Left renal cortex interstitium (tissue), 4 donors: ENCODE measurements at places on chromosomes 7 and 10.

GRCh38 chr7:90178166-90178565 lies 23.9 kb downstream of the STEAP1 start:
- no peak for DNase-seq

DNA sequence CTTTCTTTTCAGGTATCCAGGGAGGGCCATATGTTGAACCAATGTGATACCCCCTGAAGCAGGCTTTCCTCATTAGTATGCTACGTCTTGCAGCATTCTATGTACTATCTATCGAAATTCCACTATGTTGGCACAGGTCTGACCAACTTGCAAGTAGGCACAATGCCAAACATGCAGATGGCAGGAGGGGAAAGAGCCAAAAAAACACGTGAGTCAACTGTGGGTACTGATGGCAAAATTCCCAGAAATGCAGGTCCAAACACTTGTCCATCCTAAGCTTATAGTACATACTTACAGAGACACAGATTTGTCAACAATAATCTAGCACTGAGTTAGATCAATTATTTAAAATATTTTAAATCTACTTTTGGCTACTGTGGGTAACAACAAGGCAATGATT lies 394.9 kb downstream of the DGKB start:
- DNase-seq, result no peak

- no peak for DNase-seq
Measured at GRCh38 chr10:73645251-73645650, 4.0 kb upstream of the MYOZ1 start.

- no peak for DNase-seq
Measured at GRCh38 chr10:11191190-11191589, 173.5 kb downstream of the CELF2 start.

GRCh38 chr7:28685644-28686417 lies 272.3 kb downstream of the TRIL start:
- peak; percentile 90 for DNase-seq

DNA sequence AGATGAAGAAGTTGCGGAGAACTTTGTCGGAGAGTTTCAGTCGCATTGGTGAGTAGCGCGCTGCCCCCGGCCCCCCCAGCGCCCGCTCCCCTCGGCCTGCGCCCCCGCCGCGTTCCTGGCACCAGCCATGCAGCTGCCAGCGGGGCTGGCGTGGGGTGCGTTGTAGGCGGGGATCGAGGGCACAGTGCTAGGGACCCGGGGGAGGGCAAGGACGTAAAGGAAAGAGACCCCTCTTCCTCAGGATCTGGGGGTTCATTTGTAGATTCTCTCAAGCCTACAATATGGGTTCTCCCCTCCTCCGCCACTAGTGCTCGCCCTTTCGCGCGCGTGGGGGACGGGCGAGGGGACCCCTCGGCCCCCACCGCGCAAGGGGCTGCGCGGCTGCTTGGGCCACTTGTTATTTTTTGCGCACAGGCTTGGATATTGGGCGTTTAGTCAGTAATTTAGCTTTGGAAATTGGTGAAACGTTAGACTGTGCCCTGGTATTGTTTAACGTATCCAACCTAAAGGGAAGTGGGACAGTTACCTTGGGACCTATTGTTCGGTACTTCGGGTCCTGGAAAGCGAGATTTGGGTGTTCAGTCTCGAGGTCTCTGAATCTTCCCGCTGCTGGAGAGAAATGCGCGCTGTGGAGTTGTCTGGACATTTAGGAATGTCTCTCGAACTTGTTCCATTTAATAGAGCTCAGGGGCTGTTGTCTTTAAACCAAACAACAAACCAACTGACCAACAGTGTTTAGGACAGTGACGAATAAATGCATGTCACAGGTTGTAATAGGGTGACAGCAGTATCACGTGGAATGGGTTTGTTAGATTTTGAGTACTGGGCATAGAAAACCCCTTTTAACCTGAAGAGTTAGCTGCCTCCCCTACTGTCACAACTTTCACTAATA lies 796 bp downstream of the CDK14 start:
- peak; percentile 70 for DNase-seq

DNA sequence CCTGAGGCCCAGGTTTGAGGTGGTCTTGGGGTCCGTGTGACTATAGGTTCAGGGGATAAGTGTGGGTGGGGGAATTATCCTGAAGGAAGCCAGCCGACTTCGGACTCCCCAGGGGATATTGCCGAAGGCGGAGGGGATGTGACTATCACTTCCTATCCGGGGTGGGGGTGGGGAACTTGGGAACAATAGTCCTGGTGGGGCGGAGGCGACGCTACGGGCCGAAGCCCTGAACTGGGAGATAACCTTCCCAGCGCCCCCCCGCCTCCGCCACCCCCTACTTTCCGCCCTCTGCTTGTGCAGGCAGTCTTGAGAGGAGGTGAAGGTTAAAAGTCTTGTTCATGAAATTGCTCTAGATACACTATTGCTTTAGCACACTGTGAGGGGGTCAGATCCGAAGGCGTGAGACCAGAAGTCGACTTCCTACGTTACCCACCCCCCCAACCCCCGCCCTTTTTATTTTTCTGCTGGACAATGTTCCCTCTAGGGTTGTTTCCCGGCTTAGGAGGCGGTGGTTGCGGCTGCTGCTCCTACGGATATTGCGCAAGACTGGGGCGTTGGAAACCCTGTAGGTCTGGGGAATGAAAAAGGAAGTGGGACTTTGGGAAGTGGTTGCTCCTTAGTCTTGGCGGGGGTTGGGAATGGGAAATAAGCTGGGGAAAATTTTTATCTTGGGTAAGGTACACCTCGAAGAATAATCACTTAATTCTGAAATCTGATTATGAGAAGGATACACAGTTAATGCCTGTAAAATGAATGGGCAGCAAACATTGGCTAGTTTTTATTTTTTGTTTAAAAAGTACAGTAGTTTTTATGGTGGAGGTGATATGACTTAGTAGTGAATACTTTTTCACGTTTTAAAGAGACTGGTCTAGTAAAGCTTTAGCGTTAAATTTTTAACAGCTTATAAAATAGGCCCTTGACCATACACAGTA lies 1.5 kb downstream of the PTPN12 start:
- DNase-seq, result peak; percentile 55

GRCh38 chr7:94700926-94701554 lies 45.1 kb upstream of the SGCE start:
- no peak for DNase-seq

DNA sequence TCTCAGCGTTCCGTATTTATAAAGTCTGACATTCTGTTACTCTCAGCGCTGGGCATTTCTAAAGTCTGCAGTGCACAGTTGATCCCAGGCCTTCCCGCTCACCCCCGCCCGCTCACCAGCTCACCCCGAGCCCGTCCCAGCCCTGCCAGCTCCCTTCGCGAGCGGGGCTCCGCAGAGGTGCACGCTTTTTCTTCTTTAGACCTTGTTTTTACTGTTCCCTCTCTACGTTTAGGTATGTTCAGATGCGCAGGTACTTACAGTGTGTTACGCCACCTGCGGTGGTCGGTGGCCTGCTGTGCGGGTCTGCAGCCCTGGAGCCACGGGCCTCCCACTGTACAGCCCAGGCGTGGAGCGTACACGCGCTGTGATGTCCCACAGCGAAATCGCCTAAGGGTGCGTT lies 28.8 kb downstream of the NKX6-2 start:
- DNase-seq, result no peak

DNA sequence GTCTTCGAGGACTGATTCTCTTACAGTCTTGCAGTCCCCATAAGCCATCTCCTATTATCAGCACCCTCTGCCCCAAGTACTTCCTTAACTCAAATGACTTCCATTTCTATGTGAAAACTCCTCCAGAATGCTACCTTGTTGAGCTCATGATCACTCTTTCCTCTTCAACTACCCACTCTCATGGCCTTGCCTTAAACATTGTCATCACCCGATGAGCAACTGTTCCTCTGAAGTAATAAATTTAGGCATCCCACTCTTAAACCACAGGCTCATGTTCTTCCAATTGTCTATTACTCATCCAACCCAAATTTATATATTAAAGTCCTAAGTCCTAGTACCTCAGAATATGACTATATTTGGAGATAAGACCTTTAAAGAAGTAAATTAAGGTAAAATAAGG lies 152.9 kb downstream of the C1GALT1 start:
- no peak for DNase-seq

- DNase-seq, result no peak
Measured at GRCh38 chr10:100970076-100970913, 991 bp downstream of the SEMA4G start.

- DNase-seq, result no peak
Measured at GRCh38 chr7:101124376-101125056, 2.4 kb upstream of the SERPINE1 start.

DNA sequence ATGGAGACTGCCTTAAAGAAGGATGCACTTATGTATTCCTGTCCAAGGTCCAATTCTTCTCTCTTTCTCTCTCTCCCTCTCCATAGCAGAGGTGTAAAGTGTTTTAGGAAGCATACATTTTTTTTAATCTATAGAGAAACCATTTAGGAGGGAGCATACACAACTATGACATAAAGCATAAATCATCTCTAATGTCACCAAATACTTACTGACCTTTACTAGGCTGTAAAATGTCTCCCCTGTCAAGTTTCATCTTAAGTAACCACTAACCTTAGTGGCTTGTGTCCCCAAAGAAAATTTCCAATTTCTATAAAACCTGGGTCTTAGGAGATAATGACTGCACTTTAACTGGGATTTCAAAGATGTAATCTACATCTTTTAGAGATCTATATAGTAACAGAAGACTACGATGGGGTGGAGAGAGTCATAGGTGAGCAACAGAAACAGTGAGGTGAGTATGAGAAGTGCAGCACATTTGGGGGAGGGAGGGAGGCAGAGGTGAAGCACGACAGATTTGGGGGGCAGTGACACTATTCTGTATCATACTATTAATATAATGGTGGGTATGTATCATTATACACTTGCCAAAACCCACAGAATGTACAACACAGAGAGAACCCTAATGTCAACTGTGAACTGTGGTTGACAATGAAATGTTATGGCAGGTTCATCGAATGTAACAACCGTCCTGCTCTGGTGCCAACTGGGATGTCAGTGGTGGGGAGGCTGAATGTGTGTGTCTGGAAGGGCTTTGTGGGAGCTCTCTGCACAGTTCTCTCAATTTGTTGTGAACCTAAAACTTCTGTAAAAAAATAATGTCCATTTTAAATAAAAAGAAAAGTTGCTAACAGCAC lies 79.5 kb downstream of the PIP4K2A start:
- no peak for DNase-seq

DNA sequence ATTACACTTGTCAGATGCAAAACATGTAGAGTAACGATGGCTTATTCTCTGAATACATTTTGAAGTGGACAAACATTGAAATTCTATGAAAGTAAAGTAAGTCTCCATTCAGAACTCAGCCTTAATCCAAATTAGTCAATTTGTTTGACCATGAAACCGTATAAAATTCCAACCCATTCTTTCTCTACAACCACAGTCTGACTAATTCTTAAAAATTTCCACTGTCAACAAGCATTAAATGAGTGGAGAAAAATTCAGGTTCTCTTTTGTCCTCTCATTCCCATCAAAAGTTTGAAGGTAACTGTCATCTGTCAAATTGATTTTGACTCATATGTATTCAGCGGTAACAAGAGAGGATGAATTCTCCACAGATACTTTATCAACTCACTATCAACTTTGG lies 1031.5 kb downstream of the SORCS1 start:
- DNase-seq, result no peak

DNA sequence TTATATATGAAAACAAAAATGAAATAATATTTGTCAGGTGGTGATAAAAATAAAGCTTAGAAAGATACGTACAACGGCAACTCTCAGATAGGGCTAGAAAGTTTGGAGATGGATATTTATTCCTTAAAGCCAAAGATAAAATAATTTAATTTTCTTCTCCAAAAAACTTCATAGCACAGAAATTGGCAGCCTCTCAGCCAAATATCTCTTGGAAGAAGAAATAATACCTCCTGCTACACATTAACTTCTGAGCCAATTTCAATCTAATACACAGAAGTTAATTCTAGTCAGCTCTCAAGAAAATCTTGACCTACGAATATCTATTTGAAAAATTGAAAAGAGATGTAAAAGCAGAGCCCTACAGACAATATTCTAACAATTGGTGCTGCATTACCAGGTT lies 122.4 kb downstream of the TES start:
- no peak for DNase-seq

DNA sequence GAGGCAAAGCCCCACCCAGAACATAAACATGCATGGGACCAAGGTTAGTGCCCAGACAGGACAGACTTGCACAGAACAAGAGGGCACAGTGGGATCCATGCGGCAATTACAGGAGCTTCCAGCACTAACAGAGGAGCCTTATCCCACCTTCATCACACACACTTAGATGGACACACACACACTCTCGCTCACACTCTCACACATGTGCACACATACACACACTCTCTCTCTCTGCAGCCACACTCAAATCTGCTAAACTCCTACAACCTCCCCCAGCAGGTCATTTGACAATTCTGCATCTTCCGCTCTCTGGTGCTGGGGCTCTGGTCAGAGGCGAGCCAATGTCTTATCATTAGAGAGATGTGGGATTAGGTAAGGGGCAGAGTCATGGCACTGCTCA lies 120.5 kb downstream of the UBE2H start:
- DNase-seq, result no peak

GRCh38 chr10:33537066-33537465 lies 202.6 kb upstream of the NRP1 start:
- DNase-seq, result no peak

DNA sequence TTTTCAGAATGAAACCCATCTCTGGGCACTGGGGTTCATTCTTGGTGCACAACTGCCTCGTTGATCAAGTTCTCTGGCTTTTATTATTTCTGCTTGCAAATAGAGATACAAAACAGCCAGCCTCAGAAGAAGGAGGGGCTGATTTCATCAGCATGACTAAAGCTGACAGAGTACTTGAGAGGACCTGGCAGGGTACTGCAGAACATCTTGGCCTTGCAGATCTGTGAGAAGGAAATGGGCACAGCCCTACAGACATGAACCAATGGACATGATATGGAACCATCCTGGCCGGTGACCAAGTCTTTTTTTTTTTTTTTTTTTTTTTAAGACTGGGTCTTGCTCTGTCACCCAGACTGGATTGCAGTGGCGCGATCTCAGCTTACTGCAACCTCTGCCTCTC lies 240.6 kb downstream of the VTI1A start:
- no peak for DNase-seq

GRCh38 chr7:46934198-46934825 lies 647.6 kb downstream of the TNS3 start:
- no peak for DNase-seq

- no peak for DNase-seq
Measured at GRCh38 chr7:3076163-3076562, 32.5 kb upstream of the CARD11 start.
